Sigmoid colon (tissue), 7 donors: ENCODE measurements at places on chromosomes 5 and 9. TPM values are rescaled to one million over a fixed set of nuclear protein-coding genes. Genes with fewer than 3 reads are reported as not detected.

DNA sequence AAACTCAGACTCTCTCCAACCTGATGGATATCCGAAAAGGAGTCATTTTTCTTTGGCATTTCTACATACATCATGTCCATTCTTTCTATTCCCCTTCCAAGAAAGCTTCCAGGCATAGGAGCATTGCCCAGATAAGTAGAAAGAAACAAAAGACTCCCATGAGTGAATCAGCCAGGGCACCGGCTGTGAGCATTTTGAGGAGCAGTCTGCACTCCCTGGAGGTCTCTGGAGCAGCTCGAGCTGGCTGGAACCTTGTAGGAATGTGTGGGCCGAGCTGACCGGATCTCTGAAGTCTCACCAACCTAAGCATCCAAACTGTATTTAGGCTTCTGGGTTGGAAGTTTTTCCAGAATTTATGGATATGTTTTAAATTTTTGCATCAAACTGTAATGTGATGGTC is 161.4 kb upstream of the TRPC7 start:
- no peak for DNase-seq

The DRD1 gene
- not detected for total RNA-seq

DNA sequence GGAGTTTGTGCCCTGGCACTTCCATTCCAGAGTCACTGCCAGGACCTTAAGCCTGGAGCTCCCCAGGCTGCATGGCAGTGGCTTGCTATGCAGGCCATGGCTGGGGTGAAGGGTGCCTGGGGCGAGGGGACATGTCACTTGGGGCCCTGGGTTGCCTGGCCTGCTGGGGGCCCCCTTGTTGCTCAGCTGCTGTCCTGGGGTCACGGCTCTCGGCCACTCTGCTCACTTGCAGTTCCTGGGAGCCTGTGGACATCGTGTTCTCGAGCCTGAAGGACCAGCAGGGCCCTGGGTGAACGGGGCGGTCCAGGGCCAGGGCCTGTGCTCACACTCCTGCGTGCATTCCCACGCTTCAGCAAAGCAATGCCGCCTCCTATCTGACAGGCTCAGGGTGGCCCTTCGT is 14.5 kb upstream of the SLC2A6 start:
- DNase-seq: no peak

DNA sequence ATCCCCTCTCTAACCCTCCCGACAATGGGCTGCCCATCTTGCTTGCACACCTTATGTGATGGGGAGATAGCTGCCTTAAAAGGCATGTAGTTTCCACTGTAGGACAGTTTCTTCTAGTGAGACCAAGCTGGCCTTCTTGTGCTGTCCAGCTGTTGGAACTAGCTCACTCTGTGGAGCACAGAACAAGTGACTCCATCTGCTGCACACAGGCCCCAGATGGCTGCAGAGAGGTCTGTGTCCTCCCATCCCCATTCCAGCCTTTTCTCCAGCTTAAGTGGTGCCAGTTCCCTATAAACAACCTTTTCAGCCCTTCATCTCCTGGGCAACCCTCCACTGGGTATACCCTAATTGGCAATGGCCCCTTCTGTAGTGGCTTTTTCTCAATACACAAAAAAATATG is 18.7 kb upstream of the PSD2 start:
- no peak for DNase-seq

The NDUFB6 gene
- 46.5 TPM for total RNA-seq

GRCh38 chr5:153796527-153796926 is 242.2 kb downstream of the FAM114A2 start:
- DNase-seq: no peak

The GFI1B gene
- not detected for total RNA-seq

DNA sequence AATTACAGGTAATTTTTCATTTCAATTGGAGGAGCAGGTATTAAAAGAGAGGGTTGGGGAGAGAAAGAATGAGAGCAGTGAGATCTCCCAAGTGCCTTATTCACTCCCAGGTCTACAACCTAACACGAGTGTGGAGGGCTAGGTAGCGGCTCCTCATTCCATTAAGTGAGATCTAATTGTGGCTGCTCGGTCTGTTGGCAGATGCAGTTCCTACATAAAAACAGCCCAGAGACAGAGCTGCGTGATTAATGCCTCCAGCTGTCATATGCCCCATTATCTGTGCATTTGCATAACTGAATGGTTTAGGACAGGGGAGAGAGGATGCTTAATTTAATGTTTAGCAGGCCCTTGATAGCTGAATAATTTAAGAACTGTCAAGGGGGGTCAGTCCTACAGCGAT is 100.5 kb downstream of the PSAT1 start:
- no peak for DNase-seq

- no peak for DNase-seq
Measured at GRCh38 chr9:90737742-90738141, 63.9 kb upstream of the SYK start.

The SHB gene
- 33.7 TPM for total RNA-seq

GRCh38 chr9:5301544-5301943 is 3.0 kb downstream of the RLN2 start:
- DNase-seq: no peak

The HMMR gene
- 3.0 TPM for total RNA-seq

The CNTNAP3B gene
- 65.9 TPM for total RNA-seq
